ENCODE measurements at places on chromosomes 3 and 15. TPM values are rescaled to one million over a fixed set of nuclear protein-coding genes. Genes with fewer than 3 reads are reported as not detected.

DNA sequence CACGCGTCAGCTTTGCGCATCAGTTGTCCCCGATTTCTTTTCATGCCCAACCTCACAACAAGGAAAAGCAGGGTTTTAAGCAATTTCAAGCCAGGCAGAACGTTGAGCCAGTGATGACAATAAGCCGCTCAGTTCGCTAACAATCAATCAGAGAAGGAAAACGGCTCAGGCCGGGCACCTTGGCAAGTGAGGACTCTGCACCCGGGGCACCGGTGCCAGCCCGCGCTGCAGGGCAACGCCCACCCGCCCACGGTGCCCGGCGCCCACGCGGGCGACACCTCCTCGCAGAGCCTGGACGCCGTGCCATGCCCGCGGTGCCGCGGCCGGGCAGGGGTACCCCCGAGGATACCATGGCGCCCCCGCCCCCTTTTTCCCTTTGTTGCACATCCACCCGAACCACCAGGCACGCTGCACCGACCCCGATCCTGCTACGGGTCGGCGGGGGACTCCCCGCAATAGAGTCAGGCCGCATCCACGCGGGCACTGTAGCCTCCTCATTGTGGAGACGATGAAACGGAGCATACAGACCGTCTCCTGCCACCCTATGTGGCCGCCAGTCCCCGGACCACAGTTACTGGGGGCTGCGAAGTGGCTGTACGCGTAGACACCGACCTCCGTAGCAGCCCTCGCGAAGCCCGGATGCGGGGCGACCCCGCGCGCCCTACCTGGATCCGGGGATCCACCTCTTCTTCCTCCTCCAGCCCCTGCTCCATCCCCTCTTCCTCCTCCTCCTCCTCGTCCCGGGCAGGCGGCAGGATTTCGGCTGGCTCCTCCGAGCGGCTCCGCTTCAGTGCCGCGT is 581 bp downstream of the SH3BP5 start:
- peak; percentile 58 for DNase-seq

- no peak for DNase-seq
Observed at GRCh38 chr3:151011427-151011826, 38.9 kb upstream of the CLRN1 start.

NPAP1 gene
- not detected for total RNA-seq

GRCh38 chr3:190526787-190527762 is 13.2 kb downstream of the IL1RAP start:
- DNase-seq: no peak

PTX3 gene
- total RNA-seq: 219 TPM

DNA sequence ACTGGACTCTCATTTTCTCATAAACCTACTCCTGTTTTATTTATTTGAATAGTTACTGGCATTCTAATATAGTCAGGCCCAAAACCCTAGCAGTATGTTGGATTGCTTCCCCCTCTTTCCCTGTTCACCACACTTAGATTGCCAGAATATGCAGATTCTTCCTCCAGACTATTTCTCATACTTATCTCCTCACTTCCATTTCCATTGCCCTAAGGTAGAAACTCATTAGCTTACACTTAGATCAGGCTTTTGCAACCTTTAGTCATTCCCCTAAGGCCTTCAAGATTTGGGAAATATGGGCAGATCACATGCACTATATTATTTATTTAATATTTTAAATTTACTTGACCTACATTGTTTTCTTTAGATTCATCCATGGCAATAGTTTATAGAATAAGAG is 98.9 kb downstream of the MEIS2 start:
- DNase-seq: no peak

SPATA12 gene
- total RNA-seq: 0.25 TPM

- DNase-seq: no peak
Observed at GRCh38 chr3:155001289-155002010, 78.7 kb upstream of the MME start.

Measured in dermis microvascular lymphatic vessel endothelial cell (primary cell).